CMK (cell line): ENCODE measurements at places on chromosomes 3 and 15.

- DNase-seq = no peak
These were observed 47.0 kb downstream of the CALML4 start for GRCh38 chr15:68158046-68158628.

- DNase-seq = no peak
These were observed 7.3 kb upstream of the SEMA3F start for GRCh38 chr3:50147861-50148260.

DNA sequence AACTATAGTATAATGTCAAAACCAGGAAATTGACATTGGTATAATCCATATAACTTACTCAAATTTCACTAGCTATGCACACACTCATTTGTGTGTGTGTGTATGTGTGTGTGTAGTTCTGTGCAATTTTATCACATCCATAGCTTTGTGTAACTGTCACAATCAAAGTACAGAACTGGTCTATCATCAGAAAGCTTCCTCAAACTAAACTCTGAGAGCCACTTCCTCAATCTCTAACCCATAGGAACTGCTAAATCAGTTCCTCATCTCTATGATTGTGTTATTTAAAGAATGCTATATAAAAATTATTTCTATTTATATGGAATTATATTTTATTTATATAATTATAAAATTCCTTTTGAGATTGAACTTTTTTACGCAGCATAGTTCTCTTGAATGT is 18.1 kb downstream of the LNP1 start:
- DNase-seq = no peak

- DNase-seq = no peak
These were observed 97.3 kb downstream of the NPAP1 start for GRCh38 chr15:24772686-24773373.

- DNase-seq = no peak
These were observed 11.4 kb upstream of the HEG1 start for GRCh38 chr3:125067225-125067624.

- no peak for DNase-seq
These were observed 9.7 kb downstream of the NCBP2 start for GRCh38 chr3:196932600-196932999.
